Activated T-cell treated with anti-CD3 and anti-CD28 coated beads, Interleukin-2, amount 50 U/mL, for 4 hours (primary cell): ENCODE measurements at places on chromosomes 3 and 15.

DNA sequence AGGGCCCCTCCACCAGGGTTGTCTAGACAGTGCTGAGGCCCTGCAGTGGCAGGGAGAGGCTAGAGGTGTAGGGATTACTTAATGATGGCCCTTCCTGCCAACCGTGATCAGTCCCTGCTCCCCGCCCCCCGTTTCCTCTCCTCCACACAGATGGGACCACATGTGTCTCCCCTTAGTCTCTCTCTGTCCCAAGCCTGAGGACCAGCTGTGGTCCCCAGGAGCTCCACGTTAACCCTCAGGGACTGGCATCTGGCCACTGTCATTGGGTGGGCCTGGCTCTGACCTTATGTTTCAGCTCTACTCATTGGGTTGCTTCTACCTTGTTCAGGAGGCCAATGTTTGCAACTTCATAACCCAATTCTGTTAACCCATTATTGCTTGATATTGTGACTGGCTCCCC, 6.0 kb upstream of the ALPK3 start:
- DNase-seq: no peak

DNA sequence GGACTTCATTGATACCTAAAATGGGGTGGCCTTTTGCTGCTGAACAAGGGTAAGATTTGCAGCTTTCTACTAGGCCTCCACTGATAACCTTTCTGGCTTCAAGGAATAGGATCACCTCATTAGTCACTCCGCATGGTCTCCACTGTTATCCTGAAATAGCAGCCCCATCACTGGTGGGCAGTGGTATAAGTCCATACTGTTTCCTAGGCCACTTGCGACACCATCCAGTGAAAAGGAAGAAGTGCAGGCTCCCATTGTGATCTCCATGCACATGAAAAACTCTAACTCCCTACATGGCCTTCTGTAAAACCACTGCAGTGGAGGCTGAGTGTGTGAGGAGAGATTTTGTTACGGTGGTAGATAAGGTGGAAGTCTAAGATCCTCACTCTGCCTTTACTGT, 1455.9 kb downstream of the SI start:
- no peak for DNase-seq

GRCh38 chr15:92158426-92158825, 235.3 kb upstream of the ST8SIA2 start:
- DNase-seq: peak; percentile 16

GRCh38 chr3:100975714-100976113, 17.5 kb downstream of the ABI3BP start:
- DNase-seq: no peak

DNA sequence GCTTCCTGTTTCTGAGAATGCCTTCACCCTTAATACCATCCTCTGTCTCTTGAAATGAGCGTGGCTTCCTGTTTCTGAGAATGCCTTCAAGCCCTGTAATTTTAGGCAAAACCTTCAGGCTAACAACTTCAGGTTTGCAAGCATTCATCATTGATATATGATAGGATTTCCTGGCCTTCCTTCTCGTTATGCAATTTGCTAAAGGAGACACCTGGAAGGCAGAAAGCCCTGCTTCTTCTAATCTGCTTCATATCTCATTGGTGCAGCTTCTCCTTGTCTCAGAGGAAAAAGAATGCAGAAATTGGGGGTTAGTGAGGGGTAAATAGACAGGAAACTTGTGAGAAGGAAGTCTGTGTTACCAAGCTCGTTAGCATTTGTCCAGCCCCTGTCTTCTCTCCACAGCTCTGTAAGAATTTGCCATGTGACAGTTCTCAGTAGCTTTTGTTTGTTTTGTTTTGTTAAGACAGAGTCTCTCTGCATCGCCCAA, 7.3 kb downstream of the ARL6IP5 start:
- DNase-seq: no peak

DNA sequence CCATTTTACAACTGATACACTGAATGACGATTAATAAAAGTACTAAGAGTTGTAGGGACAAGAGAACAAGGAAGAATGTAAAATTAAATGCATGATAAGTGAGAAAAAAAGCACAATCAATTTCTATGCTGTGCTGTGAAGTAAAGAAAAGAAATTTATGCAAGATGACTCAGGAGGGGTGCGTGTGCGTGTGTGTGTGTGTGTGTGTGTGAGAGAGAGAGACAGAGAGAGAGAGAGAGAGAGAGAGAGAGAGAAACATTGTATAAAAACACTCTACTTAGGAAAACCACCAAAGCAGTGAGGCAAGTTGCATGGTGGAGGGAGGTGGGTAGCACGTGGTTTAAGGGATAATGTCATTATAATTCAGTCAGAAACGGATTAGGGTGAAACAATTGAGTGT, 580.8 kb upstream of the ALCAM start:
- no peak for DNase-seq

GRCh38 chr3:87203809-87204208, 23.3 kb upstream of the CHMP2B start:
- no peak for DNase-seq

GRCh38 chr15:92989470-92989869, 89.3 kb downstream of the CHD2 start:
- DNase-seq: no peak

DNA sequence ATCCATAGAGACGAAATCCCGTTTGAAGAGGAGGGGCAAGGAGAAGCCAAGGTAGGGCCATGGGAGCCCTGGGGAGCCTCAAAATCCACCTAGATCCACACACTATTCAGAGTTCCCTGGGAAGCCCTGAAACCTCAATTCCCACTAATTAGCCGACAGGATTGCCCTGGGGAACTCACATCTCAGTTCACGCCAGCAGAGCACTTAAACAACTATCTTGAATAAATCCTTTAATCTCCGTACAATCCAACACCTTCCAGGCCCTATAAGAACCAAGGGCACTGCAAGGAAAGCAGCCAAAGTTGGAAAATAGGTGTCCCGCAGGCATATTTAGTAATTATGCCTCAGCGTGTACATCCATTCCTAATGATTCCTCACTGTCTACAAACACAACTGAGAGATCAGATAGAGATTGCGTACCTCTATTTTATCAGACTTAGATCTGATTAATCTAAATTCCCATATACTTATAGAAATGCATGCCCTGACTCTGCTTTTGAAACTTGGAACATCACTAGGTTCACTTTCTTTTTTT, 25.6 kb upstream of the EIF4A2 start:
- DNase-seq: no peak

GRCh38 chr15:33094336-33094735, 100.2 kb downstream of the FMN1 start:
- no peak for DNase-seq

GRCh38 chr15:41483115-41483514, 10.6 kb upstream of the ITPKA start:
- no peak for DNase-seq

DNA sequence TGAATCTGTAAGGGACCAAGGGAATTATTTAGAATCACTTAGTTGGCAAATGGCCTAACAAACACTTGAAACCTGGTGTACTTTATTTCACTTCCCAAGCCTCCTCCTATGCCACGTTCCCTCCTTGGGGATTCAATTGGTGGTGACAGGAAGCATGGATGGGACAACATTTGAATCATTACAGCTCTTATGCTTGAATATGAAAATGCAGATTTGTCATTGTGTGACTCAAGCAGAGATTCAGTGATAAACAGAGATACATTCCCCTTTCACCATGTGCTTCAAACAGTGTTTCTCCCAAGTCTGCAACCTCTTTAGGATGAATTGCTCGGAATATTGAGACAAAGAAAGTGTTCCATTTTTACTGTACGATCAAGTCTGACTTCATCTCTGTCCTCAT, 32.7 kb upstream of the MED12L start:
- no peak for DNase-seq
